AG04449 (cell line): ENCODE measurements at places on chromosomes 2 and 18.
A peak's percentile ranks its signal among the peaks of the same experiment; 100 is the strongest.

GRCh38 chr2:208315081-208315788 is 49.2 kb downstream of the PIKFYVE start:
- DNase-seq, result no peak

GRCh38 chr2:239506961-239507360 is 106.1 kb upstream of the HDAC4 start:
- no peak for DNase-seq

- DNase-seq, result no peak
Observed at GRCh38 chr2:105255979-105256378, 14.4 kb downstream of the GPR45 start.

DNA sequence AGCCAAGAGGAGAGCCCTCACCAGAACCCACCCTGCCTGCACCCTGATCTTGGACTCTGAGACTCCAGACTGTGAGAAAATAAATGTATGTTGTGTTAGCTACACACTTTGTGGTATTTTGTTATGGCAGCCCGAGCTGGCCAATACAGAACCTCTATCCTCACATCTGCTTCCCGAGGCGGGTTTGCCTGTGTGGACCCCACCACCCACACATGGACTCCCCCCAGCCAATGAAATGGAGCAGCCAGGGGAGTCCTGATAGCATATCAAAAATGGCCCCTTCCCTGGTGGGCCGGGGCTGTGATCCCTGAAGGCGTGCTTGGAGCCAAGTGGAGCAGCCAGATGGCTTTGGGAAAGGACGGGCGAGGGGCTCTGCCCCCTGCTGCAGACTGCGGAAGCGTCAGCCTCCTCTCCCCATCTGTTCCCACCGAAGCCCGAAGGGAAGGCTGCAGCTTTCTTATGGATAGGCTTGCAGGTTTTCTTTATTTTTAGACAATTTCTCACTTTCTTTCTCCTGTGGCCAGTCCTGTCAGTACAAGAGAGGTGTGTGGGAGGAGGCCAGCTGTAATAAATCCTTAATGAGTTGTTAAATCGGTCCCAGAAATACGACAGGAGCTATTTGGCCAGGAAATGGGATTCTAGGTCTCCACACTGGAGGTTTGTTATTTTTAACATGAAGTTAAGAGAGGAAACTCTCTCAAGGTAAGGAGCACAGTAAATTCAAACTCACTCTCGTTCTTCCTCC is 34.4 kb downstream of the TEX51 start:
- no peak for DNase-seq

- no peak for DNase-seq
Observed at GRCh38 chr2:69577467-69578197, 65.9 kb downstream of the AAK1 start.

DNA sequence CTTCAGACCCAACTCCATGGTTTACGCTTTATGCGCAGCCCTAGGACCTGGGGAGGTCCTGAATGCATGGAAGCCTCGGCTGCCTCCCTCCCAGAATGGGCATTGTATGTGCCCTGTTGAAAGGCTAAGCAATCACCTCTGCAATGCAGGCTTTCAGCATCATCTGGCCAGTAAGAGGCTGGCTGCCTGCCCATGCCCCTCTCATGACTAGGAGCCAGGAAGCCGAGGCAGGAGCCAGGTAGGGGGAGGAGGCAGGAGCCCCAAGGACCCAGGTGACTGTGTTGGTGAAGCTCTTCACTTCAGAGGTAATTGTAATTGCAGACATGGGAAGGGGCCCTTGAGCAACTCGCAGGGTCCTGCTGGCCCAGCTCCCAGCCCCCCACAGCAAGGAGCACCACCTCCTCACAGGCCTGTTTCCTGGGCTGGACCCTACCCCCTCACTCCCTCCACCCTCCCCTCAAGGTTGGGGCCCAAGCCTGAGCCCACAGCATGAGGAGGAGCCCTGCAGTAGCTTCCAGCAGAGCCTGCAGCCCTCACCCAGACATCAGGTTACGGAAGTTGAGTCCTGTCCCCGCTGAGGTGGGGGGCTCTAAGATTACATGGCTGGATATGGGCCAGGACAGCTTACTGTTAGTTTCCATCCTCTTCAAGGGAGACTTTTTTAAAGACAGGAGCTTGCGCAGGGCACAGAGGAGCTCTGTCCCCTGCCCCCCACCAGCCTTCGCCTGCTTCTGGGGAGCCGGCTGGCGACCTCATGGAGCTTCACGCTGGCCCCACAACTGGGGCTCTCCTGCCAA is 21.9 kb downstream of the CRACDL start:
- no peak for DNase-seq

GRCh38 chr18:54561706-54562267 is 29.3 kb upstream of the DYNAP start:
- no peak for DNase-seq

GRCh38 chr18:72752220-72752619 is 115.6 kb downstream of the NETO1 start:
- DNase-seq, result no peak

- DNase-seq, result no peak
Observed at GRCh38 chr18:10025711-10026670, 112.2 kb downstream of the VAPA start.

DNA sequence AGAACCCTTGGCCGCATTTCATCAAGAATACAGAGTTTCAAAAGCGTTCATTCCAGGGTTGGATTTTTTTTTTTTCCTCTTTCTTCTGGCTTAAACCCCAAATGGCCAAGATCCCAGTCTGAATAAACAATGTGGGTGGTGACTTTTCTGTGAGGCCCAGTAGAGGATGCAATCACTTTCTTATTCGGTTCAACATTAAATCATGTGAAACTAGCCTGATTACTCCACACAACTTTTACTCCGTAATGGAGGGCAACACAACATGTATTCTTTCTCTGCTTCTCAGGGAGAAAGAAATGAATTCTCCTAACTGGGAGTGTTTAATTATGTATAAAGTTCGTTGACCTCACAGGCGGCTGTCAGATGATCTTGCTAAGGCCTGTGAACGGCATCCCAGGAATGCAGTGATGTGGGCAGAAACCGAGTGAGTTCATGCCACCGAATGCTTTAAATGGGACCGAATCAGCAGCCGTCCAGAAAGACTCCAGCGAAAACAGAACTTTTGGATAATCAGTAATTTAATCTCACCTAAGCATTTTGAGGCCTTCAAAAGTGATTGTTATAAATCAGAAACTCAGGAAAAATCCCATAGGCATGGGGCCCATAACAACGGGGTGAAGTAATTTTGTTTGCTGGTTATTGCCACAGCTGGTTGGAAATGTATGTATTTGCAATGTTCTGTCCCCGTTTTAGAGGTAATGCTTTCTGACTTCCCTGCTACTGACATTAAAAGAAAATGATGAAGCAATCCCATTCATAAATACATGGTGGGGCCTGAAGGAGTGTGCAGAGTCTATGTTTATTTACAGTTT is 81.5 kb downstream of the BCL2 start:
- peak; percentile 52 for DNase-seq

DNA sequence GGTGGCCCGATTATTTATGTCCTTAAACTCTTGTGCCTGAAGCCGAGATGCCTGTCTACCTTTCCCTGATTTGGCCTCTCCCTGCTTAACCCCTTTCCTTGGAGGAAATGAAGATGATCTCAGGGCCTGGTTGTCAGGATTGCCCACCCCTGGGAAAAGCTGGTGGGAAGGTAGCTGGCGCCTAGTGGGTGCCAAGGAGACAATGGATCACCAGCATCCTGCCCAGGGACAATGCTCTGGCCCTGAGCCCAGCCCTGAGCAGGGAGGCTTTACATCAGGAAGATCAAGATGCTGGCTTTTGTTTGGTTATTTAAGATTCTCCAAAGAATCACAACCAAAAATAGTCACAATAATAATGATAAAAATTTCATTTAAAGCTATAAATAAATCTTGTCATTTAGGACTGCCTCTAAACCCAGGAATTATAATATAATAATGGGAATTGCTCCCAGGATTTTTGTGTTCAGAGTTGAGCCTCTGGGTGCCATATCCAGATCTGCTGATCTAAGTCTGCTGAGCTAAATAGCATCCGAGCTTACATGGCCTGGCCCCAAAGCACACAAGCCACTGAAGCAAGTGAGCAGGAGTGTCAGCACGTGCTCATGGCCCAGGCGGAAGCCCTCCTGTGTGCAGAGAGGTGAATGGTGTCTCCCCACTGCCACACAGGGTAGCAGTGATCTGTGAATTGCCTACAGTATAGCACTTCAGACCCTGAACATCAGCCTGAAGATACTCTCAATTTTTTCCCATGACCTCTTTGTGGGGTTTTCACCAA is 57.8 kb upstream of the MAP3K20 start:
- DNase-seq, result no peak

DNA sequence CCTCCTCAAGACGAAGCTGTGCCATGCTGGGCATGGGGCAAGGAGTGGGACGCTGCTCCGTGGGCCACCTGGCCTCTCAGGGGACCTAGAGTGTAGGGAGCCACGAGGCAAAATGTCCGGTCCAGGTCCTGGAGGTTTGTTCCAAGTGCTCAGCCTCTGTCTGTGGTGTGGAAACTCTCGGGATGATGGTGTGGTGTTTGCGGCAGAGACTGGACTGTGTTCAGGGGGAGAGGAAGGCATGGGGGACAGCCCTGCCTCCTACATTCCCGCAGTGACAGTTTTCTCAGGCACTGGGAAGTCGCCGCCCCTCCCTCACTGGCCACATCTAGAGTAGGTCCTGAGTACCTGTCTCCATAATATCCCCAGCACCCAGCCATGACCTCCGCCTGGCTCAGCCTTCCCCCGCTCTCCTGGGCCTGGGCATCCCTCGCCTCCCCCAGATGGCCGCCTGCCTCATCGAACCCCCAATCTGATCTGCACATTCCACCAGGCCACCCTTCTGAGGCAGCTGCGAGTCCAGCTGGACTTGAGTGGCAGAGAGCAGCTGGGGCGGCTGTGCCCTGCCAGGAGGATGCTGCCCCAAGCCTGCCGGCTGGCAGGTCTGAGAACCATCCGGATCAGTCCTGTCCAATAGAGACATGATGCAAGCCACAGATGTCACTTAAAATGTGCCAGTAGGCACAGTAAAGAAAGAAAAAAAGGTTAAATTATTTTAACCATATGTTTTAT is 6.2 kb downstream of the KCNIP3 start:
- no peak for DNase-seq

DNA sequence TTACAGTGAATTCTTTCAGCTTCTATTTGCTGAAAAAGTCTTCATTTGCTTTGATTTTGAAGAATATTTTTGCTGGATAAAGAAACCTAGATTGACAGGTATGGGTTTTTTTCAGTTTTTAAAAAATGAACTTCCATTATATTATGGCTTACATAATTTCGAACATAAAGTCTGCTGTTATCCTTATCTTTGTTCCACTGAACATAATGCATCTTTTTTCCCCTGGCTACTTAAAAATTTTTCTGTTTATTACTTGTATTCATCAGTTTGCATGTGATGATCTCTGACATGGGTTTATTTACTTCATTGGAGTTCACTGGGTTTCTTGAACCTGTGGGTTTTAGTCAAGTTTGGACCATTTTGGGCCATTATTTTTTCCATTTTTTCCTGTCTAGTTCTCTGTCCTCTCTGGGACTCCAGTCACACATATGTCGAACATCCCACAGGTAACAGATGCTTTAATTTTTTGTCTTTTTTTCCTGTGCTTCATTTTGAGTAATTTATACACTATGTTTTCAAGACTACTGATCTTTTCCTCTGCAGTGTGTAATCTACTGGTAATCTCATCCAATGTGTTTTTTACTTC is 33.1 kb downstream of the SEC11C start:
- no peak for DNase-seq

GRCh38 chr2:100821911-100822265 is 1.9 kb downstream of the NPAS2 start:
- DNase-seq, result no peak

DNA sequence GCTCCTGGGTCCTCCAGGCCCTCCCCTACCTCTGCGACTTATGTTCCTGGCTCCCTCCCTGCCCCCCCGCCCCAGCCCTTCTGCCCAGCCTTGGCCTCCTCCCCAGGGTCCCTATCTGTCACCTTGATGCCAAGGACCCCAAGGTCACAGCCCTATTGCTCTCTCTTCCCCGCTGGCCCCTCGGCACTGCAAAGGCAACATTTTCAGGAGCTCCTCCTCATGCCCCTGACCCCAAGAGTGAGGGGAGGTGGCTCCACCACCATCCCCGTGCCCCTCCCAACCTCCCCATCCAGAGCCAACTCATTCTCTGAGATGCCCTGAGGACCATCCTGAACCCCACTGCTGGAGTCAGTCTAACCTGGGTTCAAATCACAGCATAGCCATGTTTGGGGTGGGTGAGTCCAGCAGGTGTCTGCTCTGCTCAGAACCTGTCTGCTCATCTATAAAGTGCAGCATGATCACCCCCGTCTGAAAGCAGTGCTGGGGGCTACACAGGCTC is 11.7 kb downstream of the LIMS2 start:
- no peak for DNase-seq

- no peak for DNase-seq
Observed at GRCh38 chr2:77314721-77315120, 207.5 kb downstream of the LRRTM4 start.

DNA sequence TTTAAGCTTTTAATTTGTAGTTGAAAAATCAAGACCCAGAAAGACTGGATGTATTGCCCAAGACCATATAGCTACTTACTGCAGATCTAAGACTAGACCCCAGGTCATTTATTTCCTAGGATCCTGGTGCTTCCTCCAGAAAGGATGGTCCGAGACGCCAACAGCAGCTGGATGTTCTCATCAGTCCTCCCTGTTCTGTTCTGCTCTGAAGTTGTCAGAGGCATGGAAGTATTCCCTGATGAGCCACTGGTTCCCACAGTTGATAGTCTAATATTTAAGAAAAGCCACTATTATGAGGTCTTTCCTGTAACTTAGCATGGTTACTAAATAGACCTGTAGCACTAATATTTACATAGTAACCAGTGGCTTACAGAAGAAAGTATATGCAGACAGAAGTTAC is 393.5 kb downstream of the MTX2 start:
- no peak for DNase-seq

GRCh38 chr2:178404368-178404767 is 46.6 kb downstream of the PRKRA start:
- DNase-seq, result no peak

DNA sequence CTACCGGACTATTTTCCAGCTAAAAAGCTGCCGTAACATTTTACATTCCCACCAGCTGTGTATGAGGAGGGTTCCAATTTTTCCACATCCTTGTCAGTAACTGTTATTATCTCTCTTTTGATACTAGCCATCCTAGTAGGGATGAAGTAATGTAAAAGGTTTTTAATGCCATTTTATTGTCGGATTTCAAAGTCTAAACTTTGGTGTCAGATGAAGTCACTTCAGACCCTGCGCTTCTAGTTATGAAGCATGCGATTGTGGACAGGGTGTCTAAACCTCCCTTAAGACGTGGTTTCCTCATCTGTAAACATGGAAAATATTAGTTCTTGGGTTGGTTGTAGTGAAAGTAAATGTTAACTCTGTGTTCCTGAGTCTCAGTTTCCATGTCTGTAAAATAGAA is 4.7 kb downstream of the DGKD start:
- no peak for DNase-seq

DNA sequence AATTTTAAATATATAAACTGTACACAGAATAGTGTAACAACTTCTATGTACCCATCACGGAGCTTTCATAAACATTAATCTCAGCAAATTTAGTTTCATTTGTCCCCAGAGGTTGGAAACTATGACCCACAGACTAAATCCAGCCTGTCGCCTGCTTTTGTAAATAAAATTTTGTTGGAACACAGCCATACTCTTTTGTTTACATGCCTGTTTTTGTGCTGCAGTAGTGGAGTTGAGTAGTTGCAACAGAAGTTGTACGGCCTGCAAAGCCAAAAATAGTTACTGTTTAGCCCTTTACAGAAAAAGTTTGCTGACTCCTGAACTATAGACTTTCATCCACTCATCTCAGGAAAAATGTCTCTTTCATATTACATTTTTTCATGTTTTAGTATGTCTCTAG is 39.8 kb downstream of the RBM45 start:
- no peak for DNase-seq
